ENCODE measurements at places on chromosomes 5 and 9.

DNA sequence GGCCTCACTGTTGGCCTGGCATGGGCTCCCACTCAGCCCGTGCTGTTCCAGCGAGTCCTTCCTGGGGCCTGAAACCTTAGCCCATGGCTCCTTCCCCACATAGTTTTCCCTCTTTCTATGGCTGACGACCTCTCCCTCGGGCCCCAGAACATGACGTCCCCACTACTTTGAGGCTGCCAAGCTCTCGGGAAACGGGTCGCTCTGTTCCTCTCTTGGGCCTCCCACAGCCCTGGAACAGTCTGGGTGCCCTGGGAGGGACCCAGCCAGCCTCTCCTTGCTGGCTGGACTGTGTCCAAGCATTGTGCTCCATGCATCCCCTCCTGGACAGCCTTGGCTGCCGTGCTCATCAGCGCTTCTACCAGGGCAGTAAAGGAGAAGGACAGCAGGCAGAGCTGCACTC lies 118.3 kb downstream of the SYK start:
- no peak for DNase-seq

- DNase-seq: no peak
Observed at GRCh38 chr5:166788050-166788449, 1503.4 kb upstream of the WWC1 start.

DNA sequence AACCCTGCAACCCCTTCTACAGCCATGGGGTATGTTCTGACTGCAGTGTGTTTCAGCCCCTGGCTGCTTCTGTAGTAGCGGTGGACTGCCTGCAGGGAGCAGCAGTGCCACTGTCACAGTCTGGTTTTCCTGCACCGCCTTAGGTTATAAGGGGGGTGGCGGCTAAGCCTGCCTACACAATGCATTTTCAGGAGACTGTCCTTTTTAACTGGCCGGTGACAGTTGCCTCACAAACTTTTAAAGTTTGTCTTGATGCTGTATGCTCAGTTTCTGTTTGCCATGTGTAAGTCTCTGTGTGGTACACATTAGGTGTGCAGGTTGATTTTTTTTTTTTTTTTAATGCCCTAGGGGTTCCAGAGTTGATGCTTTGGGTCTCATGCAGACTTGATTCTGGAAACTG lies 53.0 kb downstream of the NUP214 start:
- DNase-seq: peak; percentile 65

DNA sequence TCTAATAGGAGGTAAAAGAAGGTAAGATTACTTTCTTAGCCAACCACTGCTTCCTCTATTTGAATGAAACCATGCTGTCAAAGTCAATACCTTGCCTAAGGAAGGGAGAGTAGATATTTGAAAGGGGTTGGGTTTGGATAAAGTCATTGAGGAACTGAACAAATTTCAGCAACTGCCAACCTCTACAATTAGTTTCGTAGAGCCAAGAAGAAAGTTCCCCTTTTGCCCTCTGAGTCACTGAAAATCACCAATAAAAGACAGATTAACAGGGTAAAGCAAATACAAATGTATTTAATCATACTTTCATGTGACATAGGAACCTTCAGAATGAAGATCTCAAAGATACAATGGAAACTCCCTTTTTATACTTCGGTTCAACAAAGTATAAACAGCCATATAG lies 615.7 kb downstream of the GABRG2 start:
- DNase-seq: no peak

- DNase-seq: no peak
Observed at GRCh38 chr9:103188781-103189350, 193.7 kb downstream of the CYLC2 start.

- no peak for DNase-seq
Observed at GRCh38 chr9:125745018-125745417, 2.2 kb upstream of the PBX3 start.

DNA sequence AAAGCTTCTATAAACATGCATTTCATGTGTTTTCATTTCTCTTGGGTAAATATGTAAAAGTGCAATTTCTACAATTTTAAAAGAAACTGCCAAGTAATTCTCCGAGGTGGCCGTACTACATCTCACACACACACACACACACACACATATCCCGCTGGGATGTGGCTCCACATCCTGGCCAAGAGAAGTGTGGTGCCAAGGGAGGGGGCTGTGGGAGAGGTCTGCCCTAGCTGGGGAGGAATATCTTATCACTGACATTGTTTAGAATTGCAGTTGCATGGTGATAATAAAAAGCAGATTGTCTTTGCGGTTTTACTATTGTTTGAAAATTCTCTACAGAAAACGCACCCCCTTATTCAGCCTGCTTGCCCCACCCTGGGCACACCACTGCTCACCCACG lies 558.4 kb downstream of the BNC2 start:
- no peak for DNase-seq

DNA sequence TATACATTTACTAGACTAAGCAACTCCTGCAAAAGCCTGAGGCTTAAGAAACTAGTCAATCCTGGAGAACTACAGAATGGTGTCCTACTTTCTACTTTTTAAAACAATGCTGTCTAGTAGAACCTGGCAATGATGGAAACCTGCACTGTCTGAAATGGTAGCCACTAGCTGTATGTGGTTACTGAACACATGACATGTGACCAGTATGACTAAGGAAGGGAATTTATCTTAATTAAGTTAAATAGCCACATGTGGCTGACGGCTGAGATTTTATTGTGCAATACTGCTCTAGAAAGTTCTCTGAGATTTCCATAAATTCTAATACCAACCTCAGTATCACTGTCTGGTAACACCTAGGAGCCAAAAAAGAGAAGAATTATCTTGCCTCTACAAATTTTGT lies 44.9 kb upstream of the RAPGEF6 start:
- DNase-seq: no peak

- no peak for DNase-seq
Observed at GRCh38 chr9:2872250-2872930, 28.5 kb upstream of the PUM3 start.

All from T-helper 2 cell treated with Interferon-gamma antibody and Interleukin-4, amounts not matched to agents 5 μg/mL and 100 μg/mL, for 36 hours (primary cell).